ENCODE measurements at places on chromosomes 3 and 15.

DNA sequence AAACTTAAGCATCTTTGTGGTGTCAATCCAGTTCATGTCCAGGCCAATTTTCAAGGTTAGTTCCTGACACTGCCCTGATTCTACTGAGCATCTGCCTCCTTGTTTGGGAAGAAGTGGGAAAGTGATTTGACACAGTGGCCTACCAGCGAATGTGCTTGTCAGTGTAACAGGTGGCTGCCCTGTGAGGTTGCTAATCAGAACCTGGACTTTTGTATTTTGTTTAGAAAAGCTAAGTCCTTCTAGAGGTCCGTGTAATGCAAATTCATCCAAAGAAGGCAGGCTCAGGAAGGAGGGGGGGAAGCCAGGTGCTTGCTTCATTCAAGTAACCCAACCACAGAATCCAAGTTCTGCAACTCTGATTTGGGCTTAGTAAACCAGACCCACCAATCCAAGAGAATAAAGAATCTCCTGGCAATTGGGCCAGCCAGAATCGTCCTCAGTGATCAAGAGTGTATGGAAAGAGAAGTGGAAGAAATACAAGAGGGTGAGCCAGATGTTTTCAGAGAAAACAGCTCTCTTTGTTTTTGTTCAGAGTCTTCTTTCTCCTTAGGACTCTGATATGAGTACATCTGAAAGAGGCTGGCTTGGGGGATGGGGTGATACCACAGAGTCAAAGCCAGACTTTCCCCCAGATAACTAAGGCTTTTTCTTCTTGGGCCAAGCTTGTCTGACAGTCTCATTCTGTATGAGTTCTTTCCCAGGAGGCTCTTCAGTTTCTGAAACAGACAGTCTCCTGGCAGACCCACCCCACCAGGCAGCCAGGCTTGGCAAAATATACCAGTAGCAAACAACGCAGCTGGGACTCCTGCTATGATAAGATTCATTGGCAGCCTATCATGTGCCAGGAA is 508.9 kb upstream of the TBL1XR1 start:
- no peak for DNase-seq

GRCh38 chr3:175398676-175399075 is 539.5 kb downstream of the NAALADL2 start:
- no peak for DNase-seq

- DNase-seq, result no peak
Observed at GRCh38 chr3:157122832-157123427, 37.0 kb downstream of the CCNL1 start.

DNA sequence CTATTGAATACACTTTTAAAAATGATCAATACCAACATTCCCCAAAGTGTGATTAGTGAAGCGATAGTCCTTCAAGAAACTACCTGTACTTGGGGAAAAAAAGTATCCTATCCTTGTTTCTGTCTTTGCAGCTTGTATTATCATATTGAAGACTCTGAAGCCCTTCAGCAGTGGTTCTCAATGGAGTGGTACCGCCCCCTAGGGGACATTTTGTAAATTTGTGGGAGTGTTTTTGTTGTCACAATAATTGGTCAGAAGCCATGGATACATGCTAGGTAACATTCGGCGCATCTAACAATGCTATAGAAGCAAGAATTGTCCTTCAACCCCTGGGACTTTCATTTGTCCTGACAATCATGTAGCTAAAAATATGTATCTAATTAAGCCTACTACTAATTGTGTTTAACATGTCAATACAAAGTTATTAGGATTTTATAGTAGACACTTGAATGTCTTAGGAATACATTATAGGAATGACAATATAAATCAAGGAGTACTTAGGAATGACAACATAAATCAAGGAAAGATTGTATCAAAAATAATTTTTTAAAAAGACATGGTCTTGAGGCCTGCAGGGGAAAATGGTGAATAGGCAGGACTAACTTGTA is 53.7 kb downstream of the NMD3 start:
- DNase-seq, result peak; percentile 44

- DNase-seq, result no peak
Observed at GRCh38 chr15:61146091-61146930, 82.8 kb downstream of the RORA start.

DNA sequence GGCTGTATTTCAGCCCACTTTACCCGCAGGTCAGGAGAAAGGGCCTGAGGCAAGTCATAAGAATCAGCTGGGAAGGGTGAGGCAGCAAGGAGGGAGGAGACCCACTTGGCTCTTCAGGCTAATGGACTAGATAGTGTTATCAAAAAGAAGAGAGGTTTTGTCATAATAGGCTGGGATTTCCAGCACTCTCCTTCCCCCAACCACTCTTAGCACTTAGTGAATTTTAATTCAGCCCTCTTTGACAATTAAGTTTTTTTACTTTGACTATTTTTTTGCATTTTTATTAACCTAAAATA is 771 bp downstream of the MPI start:
- no peak for DNase-seq

GRCh38 chr3:197186887-197187588 is 111.4 kb downstream of the DLG1 start:
- DNase-seq, result peak; percentile 66

- no peak for DNase-seq
Observed at GRCh38 chr15:27686369-27686768, 412.7 kb downstream of the OCA2 start.

DNA sequence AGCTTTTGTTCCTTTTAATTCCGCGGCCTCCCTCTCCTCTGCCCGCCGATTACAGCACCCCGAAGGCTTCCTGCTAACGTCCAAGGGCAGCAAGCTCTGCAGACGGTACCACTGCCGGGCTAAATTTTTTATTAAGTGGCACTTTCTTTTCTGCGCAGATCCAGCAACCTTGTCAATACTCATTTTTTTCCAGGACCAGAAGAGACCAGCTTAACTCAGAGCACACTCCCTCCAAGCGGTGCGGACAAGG is 542 bp upstream of the MEIS2 start:
- no peak for DNase-seq

GRCh38 chr3:53202331-53203015 is 41.5 kb downstream of the PRKCD start:
- no peak for DNase-seq

Measured in SK-N-MC (cell line).